Fibroblast of upper back skin (primary cell): ENCODE measurements at places on chromosomes 12 and 14.

DNA sequence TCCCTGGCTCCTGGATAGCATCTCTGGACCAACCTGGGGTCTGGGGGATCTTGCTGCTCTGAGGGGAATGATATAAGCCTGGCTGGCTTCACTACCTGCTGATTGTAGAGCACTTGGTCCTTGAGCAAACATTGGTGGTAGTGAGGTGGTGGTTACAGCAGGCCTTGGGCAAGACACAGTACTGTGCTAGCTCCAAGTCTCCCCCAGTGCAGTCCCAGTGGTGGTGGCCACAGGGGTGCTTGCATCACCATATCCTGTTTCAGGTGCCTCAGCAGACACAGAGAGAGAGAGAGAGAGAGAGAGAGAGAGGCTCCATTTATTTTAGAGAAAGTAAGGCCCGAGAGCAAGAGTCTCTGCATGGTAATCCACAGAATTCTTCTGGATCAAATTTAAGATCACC lies 186.3 kb downstream of the MYRFL start:
- no peak for DNase-seq

GRCh38 chr12:68341822-68342221 lies 9.7 kb upstream of the MDM1 start:
- no peak for DNase-seq

DNA sequence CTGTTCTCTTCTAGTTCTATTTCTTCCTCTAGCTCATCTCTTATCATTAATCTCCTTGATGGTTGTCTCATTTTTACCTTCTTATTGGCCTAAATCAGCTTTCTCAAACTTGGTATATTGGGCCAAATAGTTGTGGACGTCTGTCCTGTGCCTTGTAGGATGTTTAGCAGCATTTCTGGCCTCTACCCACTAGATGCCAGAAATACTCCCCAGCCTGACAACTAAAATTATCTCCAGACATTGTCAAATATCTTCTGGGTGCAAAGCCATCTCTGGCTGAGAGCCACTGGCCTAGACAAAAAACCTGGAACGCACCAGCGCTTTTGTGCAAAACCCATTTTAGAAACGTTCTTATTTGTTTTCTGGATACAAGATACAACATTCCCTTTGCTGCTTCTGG lies 38.8 kb upstream of the LRRC10 start:
- no peak for DNase-seq

DNA sequence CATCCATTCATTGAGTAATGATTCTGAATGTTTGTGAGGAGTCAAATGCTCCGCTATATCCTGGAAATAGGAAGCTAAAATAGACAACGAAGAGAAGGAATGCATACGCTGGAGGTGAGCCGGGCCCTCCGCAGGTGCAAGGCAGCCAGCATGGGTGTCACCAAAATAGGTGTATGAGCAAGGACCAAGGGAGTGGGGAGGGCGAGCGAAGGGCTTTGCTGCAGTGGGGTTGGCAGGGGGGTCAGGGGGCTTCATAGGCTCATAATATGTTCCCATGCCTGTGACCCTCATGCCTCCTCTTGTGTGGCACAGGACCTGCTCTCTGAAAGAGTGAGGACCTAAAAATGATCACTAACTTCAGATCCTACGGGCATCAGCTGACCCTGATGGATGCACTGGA lies 73.0 kb downstream of the PRMT8 start:
- no peak for DNase-seq

GRCh38 chr12:125033288-125033687 lies 31.9 kb upstream of the AACS start:
- DNase-seq: no peak

- no peak for DNase-seq
These were observed 42.3 kb upstream of the EPS8 start for GRCh38 chr12:15831315-15831978.

DNA sequence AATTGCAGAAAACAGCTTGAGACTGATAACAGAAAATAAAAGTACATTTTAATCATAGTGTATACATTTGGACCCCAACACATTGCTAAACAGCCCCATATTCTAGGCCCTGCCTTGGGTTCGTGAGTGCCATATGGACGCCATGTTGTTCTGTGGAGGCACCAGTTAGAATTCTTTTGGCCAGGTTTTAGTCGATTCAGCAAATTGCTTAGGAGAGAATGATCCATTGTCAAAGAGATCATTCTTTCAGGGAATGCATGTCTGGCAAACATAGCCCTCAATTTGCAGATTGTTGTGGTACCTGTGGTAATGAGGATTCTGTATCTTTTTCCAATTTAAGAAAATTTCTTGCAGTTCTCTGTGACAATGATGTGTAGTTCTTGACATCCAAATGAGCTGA lies 183.6 kb upstream of the DDHD1 start:
- DNase-seq: no peak
